ENCODE measurements at places on chromosomes 16 and 17.

GRCh38 chr17:63987221-63988126 lies 10.7 kb upstream of the PRR29 start:
- no peak for DNase-seq

DNA sequence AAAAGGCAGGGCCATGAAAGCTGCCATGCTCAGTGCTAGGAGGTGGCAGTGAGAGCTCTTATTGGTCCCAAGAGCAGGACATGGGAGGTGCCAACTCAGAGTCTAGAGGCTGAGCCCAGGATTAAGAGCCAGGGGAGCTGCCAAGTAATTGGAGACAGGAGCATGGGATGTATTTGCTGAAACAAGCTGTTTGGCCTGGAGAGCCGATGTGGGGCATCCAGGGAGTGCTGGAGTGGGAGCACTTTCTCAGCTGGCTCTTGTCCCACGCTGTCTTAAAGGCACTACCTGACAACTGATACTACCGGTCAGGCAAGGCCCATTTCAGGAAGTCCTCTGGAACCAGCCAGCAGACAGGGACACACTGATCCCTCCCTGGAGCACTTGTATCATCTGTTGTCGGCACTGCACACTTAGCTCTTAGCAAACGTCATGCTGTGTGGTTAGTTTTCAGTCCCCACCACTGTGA lies 19.3 kb downstream of the ANKFN1 start:
- no peak for DNase-seq

DNA sequence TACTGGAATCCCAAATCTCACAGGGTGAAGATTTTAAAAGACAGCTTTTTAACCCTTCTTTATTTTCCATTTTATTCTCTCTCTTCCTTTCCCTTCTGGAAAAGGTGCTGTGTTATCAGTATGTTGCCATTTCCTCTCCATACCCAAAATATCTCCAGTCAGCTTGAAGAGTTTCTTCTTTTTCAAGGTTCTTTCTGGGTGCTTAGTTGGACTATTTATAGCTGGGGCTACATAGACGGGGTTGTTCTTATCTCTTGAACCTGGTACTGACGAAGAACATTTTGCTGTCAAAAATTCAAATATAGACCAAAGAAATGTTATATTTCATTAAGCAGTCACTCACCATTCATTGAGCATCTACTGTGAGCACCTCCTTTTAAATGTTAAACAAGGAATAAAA lies 48.6 kb downstream of the IST1 start:
- no peak for DNase-seq

- DNase-seq = no peak
Observed at GRCh38 chr17:63452046-63452961, 6.2 kb upstream of the CYB561 start.

- DNase-seq = no peak
Observed at GRCh38 chr16:1422076-1422475, 1.5 kb upstream of the UQCC4 start.
